Stimulated activated CD8-positive, alpha-beta memory T cell treated with anti-CD3 and anti-CD28 coated beads, Interleukin-4, amount 100 ng/mL, for 1 hour (primary cell): ENCODE measurements at places on chromosomes 11 and 22.

GRCh38 chr22:17444204-17444504, 74.9 kb downstream of the CECR2 start:
- DNase-seq = no peak

GRCh38 chr11:126514061-126514693, 158.7 kb downstream of the ST3GAL4 start:
- DNase-seq = no peak

DNA sequence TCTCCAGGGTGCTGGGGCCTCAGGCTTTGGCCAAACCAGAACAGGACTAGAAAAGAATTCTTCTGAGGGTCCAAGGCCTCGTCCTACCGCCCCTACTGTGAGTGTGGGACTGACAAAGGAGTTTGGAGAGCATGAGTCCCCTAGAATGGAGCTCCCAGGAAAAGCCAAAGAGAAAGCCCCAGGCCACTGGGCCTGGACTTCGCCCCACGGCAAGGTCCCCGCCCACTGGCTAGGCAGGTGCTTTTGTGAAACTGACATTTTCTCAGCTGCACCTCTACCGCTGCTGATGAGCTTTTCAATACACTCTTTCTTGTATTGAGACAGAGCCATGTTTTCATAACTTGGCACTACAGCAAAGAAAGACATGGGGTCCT, 9.7 kb upstream of the FGF3 start:
- DNase-seq = no peak

DNA sequence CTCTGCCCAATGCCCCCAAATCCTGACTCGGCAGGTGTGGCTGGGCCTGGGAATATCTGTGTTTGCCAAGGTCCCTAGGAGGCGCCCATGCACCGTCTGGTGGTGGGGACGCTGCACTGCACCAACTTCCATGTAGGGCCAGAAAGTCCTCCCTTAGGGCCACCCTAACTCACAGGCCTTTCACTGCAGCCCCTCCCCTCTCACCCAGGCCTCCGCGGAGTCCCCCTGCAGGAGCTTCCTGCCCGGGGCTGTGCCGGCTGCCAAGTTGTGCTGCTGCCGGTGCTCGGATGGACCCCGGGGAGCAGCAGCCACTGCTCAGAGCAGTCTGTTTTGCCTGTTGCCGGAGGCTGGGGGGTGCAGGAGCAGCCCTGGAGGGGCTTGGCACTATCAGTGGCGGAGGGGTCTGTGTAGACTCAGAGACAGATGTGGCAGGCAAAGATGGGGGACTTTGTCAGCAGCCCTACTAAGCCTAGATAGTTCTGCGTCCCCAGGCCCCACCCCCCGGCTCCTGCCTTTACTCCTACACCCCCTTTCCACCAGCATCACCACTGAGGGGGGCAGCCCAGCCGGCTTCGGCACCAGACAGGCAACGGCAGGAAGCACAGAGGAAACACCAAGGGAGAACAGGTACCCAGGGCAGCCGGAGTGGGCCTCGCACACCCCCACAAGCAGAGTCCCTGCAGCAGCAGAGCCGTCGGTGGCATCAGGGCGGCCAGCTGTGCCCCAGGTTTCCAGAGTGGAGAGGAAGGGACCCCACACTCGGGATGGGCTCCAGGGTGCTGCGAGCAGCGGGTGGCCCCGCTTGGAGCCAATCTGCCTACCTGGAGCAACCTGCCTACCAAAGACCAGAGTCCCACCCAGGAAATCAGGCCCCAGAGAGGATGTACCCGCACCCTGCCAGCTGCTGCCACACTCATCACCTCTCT, 124.3 kb downstream of the TRIM29 start:
- no peak for DNase-seq

DNA sequence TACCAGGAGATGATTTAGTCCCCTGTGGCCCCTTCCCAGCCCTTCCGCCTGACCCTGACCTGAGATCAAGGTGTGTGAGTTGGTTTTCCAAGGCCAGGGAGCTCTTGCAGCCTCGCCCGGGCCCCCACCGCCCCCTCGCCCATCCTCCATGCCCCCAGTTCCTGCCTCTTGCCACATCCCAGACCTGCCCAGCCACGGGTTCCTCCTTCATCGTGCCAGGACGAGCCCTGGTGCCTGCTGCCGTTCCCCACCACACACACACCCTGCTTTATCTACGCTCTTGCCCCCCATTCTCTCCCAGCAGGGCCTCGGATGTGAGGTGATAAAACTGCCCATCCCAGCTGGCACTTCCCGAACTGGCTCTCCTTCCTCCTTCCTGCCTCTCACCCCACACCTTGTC, 1.4 kb upstream of the LIF start:
- no peak for DNase-seq

- DNase-seq = no peak
Measured at GRCh38 chr22:40976866-40977700, 25.9 kb downstream of the RBX1 start.
